ENCODE measurements at places on chromosomes 13 and 19.

DNA sequence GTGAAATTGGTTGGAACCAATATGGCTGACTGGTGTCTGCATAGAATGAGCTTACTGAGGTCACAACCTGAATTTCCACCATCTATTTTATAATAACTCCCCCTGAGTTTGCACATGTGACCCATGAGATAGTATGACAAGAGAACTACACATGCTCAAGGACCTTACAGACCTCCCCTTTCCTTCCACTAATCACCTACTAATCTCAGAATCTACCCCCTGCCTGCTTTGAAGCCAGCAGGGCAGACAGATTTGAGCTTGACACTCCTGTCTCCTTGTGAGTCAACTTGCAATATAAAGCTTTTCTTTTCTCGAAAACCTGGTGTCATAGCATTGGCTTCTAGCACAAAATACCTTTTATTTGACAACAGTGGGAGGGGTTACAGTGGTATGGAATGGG lies 248.4 kb downstream of the RFC3 start:
- no peak for DNase-seq

GRCh38 chr13:113816254-113816929 lies 47.5 kb downstream of the GAS6 start:
- DNase-seq, result no peak

DNA sequence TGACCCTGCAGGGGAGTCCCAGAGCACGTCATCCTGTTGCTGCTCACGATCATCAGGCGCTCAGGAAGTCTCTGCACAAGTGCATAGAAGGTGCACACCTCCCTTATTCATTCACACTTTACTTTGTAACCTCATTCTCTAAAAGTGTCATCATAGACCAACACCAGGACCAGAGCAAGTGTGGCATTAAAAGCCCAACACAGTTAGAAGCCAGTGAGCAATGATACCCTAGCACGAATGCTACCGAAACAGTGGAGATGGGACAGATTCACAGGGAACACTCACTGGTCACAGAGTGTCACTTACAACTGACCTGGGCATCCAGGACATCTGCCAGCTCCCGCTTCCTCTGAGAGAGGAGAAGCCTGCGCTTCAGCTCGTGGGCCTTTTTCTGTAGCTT lies 17.0 kb downstream of the HAUS8 start:
- DNase-seq, result no peak

DNA sequence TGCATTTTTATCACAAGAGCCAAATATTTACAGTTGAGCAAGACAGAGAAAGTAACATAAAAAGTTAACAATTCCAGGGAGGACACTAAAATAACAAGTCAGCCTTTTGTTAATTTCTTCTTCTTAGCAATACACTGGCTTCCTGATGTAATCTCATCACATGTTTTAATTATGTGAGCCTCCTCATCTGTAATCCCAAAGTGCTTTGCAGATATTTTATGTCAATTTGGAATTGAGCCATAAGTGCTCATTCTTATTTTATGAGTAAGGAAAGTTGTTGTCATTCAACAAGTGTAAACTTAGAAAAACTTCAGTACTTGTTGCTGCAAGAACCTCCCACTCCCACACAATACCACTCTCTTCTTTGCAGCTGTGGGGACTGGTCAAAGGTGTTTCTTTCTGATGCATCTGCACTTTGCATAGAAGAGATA lies 223.6 kb downstream of the GPC6 start:
- DNase-seq, result no peak

DNA sequence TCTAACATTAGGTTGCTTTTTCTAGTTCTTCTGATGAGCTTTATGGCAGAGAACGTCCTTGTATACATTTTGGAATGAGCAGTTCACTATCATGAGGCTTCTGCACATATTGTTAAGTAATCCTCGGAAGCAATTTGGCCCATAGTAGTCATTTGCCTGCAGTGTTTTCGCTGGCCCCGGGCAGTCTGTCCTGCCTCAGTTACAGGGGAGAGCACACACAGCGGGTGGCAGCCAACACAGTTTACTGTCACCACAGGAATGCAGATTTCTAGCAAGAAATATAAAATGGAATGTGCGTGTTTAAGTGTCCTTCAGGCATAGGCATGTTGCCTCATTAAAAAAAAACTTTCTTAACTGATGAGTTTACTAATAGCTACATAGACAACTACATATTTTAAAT lies 71.5 kb upstream of the GJB6 start:
- no peak for DNase-seq

DNA sequence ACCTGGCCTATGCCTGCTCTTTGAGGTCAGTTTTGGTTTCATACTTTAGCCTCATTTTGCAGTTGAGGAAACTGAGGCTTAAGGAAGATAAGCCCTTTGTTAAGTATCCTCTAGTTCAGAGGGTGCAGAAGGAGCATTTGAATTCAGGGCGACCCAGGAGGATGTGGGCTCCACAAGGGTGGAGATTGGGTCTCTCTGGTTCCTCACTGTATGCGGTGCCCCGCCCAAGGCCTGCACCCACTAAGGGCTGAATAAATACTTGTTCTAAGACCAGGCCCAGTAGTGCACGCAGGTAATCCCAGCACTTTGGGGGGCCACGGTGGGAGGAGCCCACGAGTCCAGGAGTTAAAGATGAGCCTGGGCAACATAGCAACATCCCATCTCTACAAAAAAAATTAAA lies 768 bp upstream of the SLC44A2 start:
- no peak for DNase-seq

- DNase-seq, result no peak
Measured at GRCh38 chr19:3480383-3481091, at the start of gene SMIM24. Gene SMIM24 (minus strand): TSS chr19:3480525. CDS start chr19:3480463, 62 bp downstream.

GRCh38 chr13:29505950-29506349 lies 89.5 kb downstream of the SLC7A1 start:
- no peak for DNase-seq

DNA sequence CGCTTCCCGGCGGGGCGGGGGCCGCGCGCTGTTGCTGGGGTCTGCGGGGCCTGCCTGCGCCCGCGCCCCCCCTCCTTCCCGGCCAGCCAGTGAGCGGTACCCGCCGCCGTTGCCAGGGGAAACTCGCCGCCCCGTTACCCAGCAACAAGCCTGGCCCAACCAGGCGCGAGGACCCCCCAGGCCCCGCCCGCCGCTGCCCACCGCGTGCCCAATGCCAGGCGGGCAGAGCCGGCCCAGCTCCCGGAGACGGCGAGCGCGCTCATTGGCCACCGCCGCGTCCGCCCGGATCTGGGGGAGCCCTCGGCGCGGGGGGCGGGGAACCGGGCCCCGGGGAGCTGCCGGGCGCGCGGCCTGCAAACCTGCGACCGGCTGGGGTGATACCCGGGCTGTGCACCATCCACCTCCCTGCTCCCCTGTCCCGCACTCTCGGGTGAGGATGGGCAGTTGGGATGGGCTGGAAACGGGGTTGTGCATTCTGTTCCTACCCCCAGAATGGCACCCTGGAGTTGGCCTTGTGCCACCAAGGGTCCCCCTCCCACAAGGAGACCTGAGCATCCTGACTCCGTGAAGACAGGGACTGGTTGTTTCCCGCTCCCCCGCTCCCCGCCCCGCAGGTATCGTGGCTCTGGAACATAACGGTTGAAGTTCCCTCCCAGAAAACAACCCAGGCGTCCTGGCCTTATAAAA lies 8.8 kb upstream of the BBC3 start:
- DNase-seq, result no peak

GRCh38 chr19:33129901-33130300 lies 2.0 kb upstream of the WDR88 start:
- DNase-seq, result no peak

GRCh38 chr13:113783966-113784644 lies 25.1 kb downstream of the TMEM255B start:
- DNase-seq, result no peak

DNA sequence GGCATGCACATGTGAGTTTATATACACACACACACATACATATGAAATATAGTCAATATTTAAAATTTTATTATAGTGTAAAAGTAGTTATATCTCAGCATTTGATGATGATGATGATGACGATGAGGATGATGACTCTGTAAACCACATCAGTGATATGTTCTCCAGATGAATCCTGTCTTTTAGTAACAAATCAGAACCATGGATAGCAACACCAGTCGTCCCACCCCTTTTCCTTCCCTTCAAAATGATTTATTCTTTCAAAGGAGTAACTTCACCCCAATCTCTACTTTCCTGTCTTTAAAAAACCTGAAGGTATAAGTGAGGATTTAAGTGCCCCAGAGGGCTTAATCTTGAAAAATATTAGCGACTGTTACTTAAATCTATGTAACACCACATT lies 74.1 kb downstream of the DCLK1 start:
- no peak for DNase-seq

- no peak for DNase-seq
Measured at GRCh38 chr13:28476919-28477708, 17.8 kb downstream of the FLT1 start.

GRCh38 chr19:13669780-13670355 lies 94.5 kb upstream of the MRI1 start:
- no peak for DNase-seq

- no peak for DNase-seq
Measured at GRCh38 chr19:14517446-14517839, 754 bp downstream of the DNAJB1 start.

GRCh38 chr19:32873247-32873959 lies 3.8 kb upstream of the SLC7A9 start:
- DNase-seq, result no peak

- DNase-seq, result no peak
Measured at GRCh38 chr19:40444825-40445312, 734 bp upstream of the SERTAD3 start.

- DNase-seq, result no peak
Measured at GRCh38 chr19:54077334-54077733, 3.8 kb downstream of the TARM1 start.

DNA sequence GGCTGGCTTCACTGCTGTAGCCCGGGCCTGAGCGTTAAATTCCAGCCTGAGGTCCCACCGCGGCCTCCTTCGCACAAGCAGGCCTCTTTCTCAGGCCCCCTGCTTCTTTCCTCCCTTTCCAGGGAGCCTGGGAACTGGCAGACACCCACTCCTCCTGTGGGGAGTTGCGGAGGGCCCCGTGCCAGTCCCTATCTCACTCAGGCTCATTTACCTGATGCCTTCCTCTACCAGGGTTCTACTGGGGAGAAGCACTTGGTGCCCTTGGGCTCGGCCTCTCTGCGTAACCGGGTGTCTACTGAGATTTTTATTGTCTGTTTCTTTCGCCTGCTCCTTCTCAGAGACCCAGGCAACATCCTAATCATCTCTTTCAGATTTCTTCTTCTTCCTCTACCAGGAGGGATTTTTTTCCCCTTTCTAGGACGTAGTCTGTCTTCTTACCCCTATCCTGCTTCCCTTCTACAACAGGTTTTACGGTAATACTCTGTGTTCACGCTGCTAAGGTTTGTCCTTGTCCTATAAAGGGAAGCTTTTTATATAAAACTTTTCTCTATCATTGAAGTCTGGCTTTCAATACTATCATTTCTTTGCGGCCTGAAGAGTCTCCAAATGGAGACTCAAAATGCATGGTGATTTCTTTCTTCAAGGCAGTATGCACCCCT lies 135.4 kb upstream of the GPR12 start:
- DNase-seq, result no peak

DNA sequence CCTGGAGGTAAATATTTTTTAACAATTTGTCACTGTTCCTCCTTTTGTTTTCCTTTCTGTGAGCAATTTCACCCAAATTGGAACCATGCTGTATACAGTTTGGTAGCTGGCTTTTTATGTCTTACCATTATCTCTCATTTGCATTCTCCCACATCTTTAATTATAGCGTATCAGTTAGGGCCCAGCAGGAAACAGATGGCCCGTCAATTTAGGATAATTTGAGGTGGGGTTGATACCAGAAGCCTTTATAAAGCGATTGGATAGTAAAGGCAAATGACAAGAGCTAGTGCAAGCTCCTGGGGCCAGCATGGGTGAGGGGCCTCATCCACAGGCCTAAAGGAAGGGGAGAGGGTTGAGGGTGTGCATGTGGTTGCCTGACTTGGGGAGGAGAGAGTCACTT lies 3.8 kb upstream of the IFNL4 start:
- no peak for DNase-seq

All from LNCaP clone FGC (cell line).